ENCODE measurements at places on chromosomes 5 and 9. TPM values are rescaled to one million over a fixed set of nuclear protein-coding genes. Genes with fewer than 3 reads are reported as not detected.

TMEM215 gene
- not detected for total RNA-seq

FBP1 gene
- total RNA-seq = 2.5 TPM

QRFP gene
- not detected for total RNA-seq

PCDHA1 gene
- total RNA-seq = not detected

TRPM3 gene
- not detected for total RNA-seq

ELAVL2 gene
- total RNA-seq = 0.68 TPM

IGIP gene
- total RNA-seq = 4.1 TPM

NEUROG1 gene
- 0.04 TPM for total RNA-seq

C5orf52 gene
- total RNA-seq = not detected

HMCN2 gene
- total RNA-seq = 0.14 TPM

SECISBP2 gene
- total RNA-seq = 47.6 TPM

PLEKHG4B gene
- total RNA-seq = 5.4 TPM

TNC gene
- 342 TPM for total RNA-seq

C9orf85 gene
- total RNA-seq = 19.1 TPM

LEAP2 gene
- total RNA-seq = 0.25 TPM

ENTREP1 gene
- total RNA-seq = 3.8 TPM

WDR38 gene
- not detected for total RNA-seq

SPINK7 gene
- total RNA-seq = not detected

All from kidney epithelial cell (primary cell).